CD8-positive, alpha-beta memory T cell (primary cell): ENCODE measurements at places on chromosomes 11 and 22. TPM values are rescaled to one million over a fixed set of nuclear protein-coding genes. Genes with fewer than 3 reads are reported as not detected.

- peaks cover 6% of the 10 kb centered on the region for H3K36me3 ChIP-seq
- H3K27ac ChIP-seq: no peak overlapping the region
- no peak for DNase-seq
Measured at GRCh38 chr11:77322926-77323590, 21.6 kb upstream of the GDPD4 start.

DNA sequence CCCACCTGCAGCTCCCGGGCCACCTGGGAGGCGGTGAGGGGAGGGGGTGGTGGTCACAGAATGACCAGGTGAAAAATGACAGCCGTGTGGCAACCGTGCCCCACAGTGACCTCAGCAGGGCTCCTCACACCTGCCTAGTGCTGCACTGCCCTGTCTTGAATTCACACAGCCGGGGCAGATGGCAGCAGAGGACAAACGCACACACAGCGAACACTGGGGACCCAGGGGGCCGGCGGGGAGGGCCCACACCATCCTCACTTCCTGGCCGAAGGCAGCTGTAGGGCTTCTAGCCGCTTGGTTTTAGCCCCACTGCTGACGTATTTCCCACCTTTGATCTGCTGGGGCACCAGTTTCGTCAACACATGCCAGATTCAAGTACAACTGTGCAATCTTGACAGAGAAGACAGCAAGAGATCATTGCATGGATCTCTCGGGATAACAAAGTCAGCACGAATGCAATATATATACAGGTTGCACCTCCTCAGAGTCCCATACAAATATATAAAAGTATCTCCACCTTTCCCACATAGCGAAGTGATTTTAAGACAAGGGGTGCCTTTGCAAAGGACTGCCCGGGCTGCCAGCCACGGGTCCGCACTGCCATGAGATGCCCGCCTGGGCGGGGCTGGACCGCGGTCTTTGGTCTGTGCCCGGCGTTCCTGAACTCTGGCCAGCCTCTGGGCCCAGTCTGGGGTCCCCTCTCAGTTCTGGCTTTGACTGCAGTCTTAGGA lies 26.9 kb downstream of the TRMU start:
- no peak overlapping the region for H3K4me3 ChIP-seq
- H3K27me3 ChIP-seq: no peaks in the 10 kb centered on the region
- H3K4me1 ChIP-seq: no peaks in the 10 kb centered on the region
- H3K27ac ChIP-seq: no peak overlapping the region
- no peaks in the 10 kb centered on the region for H3K36me3 ChIP-seq

GRCh38 chr22:43081968-43082367 lies 7.2 kb downstream of the TTLL1 start:
- no peaks in the 10 kb centered on the region for H3K27me3 ChIP-seq
- no peak for DNase-seq
- no peak overlapping the region for H3K27ac ChIP-seq
- no peak overlapping the region for H3K4me3 ChIP-seq
- no peaks in the 10 kb centered on the region for H3K36me3 ChIP-seq

Gene CASP5
- not detected for total RNA-seq

Gene C11orf97
- not detected for total RNA-seq
